Heart left ventricle (tissue), 16 donors: ENCODE measurements at places on chromosomes 13 and 19. TPM values are rescaled to one million over a fixed set of nuclear protein-coding genes. Genes with fewer than 3 reads are reported as not detected.

The GTPBP3 gene
- 8.9 TPM for polyA plus RNA-seq

The CACNG6 gene
- polyA plus RNA-seq: not detected

The KLK2 gene
- polyA plus RNA-seq: not detected

The OXGR1 gene
- 0.04 TPM for polyA plus RNA-seq

The CCDC194 gene
- not detected for polyA plus RNA-seq
